ENCODE measurements at places on chromosomes 2 and 18.

GRCh38 chr2:162430323-162430722, 86.4 kb downstream of the GCA start:
- no peak for DNase-seq

DNA sequence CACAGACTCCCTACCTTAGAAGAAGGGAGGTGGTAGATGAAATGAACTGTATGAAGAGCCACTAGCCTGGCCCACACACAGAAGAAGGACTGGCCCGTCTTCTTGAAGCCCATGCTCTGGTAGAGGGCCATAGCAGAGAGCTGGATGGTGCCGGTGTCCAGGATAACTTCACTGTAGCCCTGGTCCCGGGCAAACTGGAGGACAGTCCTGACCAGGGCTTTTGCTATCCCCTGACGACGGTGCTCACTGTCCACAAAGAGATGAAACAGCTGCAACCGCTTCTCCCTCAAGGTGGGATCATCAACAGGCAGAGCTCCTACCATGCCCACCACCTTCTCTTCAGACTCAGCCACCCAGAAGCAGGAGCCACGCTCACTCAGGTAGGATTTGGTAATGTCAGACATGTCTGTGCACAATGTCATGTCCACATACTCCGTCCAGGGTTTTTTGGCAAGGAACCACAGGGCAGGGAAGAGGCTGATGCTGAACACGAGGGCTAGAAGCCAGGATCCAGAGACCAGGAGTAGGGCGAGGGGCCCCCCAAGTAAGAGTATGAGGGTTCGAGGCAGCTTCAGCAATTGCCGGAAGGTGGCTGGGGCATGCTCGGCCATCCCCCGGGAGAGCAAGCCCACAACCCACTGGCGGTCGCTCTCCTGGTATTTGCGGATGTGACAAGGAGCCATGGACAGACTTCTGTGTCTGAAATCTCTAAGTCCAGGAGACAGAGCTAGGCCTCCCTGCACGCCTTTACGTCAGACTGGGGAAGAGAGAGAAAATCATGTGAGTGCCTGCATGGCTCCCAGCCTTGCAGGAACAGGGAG, 1.1 kb downstream of the NAT8 start:
- DNase-seq: no peak

DNA sequence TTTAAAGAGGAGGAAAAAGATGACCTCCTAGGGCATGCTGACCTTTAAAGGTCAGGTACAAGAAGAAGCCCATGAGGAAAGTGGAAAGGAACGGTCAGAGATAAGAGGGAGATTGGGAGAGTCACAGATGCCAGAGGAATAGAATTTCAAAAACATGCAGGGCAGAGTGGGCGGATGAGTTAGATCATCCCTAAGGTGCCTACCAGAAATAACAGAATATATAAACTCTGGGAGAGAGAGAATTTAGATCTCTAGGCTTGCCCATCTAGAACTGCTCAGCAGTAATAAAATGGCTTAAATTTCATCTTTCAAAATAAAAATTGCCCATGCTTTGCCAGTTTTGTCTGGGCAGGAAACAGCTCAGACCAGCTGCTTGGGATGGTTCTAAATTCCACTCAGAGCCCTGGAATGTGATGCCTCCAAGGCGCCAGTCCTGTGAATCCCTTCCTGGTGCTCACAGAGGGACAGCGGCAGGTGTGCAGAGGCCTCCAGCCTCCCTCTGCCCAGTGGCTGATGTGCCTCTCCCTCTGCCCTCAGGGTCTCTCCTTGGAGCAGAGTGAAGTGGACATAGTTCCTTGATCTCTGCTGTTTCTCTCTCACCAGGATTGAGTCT, 130.9 kb downstream of the ANTXR1 start:
- no peak for DNase-seq

- no peak for DNase-seq
Observed at GRCh38 chr2:181074457-181074856, 94.1 kb downstream of the UBE2E3 start.

- DNase-seq: no peak
Observed at GRCh38 chr18:28916456-28916855, 739.5 kb upstream of the CDH2 start.

- no peak for DNase-seq
Observed at GRCh38 chr2:199612509-199613130, 154.9 kb upstream of the SATB2 start.

DNA sequence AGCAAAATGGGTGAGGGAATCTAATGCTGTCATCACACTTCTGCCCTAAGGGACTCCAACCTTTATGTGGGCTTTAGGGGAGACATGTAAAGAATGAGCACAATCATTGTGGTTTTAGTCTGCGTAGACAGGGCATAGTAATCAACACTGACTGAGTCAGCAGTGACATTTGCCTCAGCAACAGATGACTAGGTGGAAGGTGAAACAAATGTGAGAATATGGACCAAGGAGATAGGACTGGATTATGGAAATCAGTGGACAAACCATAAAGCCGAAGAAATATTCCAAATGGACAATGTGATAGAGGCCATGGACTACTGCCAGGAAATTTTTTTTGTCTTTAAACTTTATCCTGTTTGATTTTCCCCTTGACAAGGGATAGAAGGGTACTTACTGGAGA, 83.9 kb downstream of the PDK1 start:
- no peak for DNase-seq

GRCh38 chr2:186590350-186590758, 498 bp downstream of the ITGAV start:
- no peak for DNase-seq

Data from cerebellum (tissue), 4 donors.